Stimulated activated CD4-positive, alpha-beta T cell treated with anti-CD3 and anti-CD28 coated beads, TNF-alpha, amount 100 ng/mL, for 4 hours (primary cell): ENCODE measurements at places on chromosomes 1 and 21.

GRCh38 chr1:53295726-53296116, 32.1 kb downstream of the LRP8 start:
- DNase-seq, result no peak

DNA sequence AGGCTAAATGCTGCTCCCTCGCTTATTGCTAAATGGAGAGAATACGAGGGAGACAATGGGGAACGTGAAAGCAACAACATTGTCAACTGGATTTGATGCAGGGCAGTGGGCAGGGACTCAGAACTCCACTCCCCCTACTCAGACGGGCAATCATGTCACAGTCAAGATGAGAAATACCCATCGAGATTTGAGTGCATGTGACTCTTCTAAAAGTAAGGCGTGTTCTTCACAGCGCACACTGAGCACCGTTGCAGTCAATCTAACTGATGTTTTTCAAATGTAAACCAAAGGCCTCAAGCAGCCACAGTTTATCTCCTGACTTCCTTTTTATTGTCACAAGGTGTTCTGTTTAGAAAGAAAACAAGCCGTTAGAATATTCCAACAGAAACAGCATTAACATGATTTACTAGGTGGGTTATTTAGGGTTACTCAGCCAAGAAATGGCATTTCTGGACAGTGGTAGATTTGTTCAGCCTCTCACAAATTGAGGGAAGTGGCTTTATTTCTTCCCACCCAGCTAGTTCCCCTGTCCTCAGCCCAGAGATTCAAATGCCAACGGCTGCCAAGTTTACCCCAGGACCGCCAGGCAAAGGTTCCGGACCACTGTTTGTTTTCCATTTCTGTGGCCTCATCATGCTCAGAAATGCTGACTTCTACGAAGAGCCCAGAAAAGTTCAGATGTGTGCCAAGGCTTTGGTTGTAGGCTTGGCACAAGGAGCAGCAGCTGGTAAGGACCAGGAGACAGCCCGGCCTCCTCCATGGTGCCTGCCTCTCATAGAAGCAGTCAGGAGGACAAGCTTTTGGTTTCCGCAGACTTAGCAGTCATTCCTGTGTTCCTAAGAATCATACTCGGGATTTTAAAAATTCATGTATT, 171.4 kb downstream of the KIF26B start:
- DNase-seq, result no peak

GRCh38 chr1:86277936-86278335, 118.2 kb downstream of the ODF2L start:
- DNase-seq, result no peak

GRCh38 chr1:197982256-197982655, 65.1 kb downstream of the LHX9 start:
- DNase-seq, result no peak

DNA sequence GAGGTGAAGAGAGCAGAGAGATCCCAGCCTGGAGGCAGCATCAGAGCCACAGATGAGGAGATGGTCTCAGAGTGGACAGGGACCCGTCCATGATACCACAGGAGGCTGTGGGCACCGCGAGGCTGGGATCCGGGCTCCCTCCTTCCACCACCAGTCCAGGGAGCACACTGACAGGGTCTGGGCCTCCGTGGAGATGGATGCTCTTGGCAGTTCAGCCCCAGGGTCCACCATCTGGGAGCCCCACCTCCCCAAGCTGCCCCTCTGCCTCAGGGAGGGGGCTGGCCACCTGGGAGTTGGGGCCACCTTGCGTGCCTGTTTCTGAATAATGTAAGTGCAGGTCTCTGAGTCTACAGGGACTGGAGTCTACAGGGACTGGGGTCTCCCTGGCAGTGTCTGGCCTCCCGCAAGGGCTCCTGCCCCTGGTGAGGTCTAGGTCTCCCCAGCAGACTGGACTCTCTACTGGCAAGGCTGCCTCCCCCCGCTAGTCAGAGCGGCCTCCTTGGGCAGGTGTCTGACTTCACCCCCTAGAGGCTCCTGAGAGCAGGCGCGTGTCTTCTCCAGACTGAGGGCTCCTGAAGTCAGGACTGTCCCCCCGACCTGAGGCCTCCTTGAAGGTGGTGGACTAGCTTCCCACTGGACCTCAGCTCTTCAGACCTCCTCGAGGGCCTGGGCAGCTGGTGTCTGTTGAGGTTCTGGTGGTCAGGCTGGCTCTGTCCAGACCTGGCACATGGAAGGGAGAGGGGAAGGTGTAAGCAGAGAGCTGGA, 218.5 kb downstream of the PTPRU start:
- DNase-seq, result no peak

DNA sequence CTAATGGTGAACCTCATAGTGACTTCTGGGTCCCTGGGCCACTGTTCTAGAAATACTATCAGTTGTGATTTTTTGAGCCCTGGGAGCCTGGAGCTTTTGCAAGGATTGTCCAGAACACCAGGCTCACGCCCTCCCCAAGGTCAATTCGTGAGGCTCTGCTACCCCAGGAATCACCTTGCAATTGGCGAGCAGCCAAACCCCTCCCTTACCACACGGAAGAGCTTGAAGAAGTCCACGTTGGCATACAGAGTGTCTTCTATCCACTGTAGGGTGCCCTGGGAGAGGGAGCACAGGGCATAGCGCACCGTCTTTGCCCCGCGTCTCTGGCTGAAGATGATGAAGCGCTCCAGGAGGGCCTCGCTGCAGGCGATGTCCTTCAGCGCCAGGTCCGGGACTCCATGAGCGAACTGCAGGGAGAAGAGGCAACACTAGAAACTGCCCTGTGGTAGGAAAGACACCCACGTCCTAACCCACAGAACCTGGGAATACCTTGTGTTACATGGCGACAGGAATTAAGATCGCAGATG, 22.3 kb downstream of the ABCA4 start:
- no peak for DNase-seq

DNA sequence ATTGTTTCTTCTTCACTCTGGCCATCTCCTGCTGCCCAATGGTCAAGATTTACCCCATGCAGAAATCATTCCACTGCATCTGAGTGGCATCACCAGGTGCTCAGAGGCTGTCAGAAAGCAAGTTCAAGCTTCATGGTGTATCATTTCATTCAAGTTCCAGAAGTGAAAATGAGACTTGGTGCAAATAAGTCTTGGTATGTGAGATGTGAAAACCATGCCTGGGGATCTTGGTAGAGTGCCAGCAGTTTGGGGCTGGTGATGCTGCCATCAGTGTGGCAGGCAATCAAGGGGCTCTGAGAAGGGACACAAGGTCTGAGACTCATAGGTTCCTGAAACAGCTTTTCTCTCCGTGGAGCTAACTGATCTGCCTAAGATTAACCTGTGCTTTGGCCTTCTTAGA, 52.0 kb downstream of the CD2 start:
- DNase-seq, result peak; percentile 39

DNA sequence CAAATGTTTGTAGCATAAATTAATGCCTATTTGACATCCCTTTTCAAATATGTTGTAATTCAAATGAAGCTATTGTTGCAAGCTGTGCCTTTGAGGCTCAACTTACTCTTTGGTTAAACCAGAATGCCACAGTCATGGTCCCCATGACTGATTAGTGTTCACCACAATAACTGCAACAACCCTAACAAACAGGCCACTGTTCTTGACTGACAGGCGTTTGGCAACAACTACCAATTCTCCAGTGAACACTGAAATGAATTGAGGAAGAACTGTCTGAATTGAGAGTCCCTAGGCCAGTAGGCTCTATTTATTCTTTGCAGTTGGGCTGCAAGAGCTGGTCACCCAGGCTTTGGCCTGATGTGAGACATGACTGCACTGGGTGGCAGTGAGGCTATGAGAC, 6.6 kb upstream of the TMEM167B start:
- no peak for DNase-seq

DNA sequence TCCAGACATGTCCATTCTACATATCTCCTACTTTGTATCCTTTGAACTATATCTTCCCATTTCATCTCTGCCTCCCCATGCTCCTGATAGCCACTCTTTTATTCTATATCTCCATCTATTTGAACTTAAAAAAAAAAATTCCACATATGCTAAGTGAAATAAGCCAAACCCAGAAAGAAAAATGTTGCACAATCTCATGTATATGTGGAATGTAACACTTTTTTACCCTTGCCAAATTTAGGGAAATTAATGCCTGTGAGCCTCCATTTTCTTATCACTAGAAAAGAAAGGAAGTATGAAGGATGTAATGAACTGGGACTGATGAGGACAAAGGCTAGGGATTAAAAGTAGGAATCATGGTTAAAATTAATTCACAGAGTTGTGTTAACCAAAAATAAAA, 53.5 kb downstream of the RGS13 start:
- no peak for DNase-seq

GRCh38 chr1:83901547-83902155, 97.3 kb downstream of the TTLL7 start:
- DNase-seq, result no peak
